ENCODE measurements at places on chromosomes 12 and 14. TPM values are rescaled to one million over a fixed set of nuclear protein-coding genes. Genes with fewer than 3 reads are reported as not detected.

DNA sequence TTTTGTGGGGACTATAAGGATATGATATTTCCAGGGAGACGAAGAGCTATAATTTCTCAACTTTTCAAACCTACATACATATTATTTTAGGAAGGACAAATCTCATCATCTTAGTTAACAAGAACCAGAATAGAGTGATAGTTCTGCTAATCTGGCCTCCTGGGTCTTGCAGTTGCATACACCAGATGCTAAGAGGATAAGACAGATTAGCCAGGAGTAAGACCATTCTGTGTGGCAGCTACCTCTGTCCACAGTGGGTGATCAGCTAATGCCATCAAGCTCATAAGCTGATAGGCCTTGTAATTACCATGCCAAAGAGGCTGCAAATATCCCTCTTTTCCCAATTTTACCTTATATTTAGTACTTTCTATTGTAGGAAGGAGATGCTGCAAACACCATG, 776.8 kb downstream of the NRXN3 start:
- no peak for DNase-seq

DNA sequence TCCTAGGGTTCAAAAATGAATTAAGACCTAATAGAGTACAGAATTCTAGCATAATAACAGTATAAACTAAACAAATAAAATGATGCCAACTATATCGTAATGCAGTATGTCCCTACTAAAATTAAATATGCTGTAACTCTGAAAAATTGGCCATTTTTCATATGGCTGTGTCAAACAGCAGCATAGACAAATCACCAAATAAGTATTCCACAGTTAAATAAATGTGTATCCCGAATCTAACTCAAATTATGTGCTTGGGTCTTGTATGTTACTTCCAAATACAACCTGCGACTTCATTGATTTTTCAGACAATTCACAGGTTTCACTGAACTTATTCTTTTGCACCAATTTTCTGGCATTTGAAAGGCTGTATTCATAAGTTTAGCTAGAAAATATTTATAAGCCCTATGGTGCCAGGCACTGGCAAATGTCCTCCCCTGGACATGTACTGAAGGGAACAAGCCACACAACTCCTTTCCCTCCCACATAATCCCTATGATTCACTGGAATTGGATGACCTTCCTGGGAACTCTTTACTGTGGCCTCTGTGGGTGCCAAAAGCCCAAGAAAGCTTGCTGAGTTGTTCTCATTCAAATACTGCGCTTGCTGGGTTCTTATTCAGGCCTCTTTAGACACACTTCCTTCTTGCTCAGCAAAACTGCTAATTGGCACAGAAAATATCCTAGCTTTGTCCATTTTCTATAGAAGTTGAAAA, 108.8 kb downstream of the KITLG start:
- peak; percentile 7 for DNase-seq

GRCh38 chr14:60381909-60382308, 104.0 kb downstream of the C14orf39 start:
- no peak for DNase-seq

- DNase-seq: no peak
Measured at GRCh38 chr12:68959891-68960464, 27.0 kb upstream of the CPM start.

DNA sequence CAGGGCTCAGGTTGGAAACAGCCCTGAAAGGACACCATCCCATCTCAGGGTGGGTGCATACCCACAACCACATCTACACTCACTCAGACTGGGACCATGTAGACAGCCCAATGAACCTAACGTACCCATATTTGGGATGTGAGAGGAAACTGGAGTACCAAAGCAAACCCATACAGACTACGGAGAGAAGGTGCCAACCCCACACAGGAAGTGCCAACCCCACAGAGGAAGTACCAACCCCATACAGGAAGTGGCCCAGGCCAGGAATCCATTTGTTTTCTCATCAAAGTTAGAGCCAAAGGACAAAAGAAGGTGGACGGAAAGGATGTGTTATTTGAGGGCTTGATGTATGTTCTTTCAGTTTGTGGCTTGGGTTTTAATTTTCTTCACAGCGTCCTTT, 19.5 kb upstream of the SPIC start:
- DNase-seq: no peak

Gene HOXC9
- not detected for total RNA-seq

- DNase-seq: no peak
Measured at GRCh38 chr14:93319958-93320357, 12.9 kb downstream of the BTBD7 start.

DNA sequence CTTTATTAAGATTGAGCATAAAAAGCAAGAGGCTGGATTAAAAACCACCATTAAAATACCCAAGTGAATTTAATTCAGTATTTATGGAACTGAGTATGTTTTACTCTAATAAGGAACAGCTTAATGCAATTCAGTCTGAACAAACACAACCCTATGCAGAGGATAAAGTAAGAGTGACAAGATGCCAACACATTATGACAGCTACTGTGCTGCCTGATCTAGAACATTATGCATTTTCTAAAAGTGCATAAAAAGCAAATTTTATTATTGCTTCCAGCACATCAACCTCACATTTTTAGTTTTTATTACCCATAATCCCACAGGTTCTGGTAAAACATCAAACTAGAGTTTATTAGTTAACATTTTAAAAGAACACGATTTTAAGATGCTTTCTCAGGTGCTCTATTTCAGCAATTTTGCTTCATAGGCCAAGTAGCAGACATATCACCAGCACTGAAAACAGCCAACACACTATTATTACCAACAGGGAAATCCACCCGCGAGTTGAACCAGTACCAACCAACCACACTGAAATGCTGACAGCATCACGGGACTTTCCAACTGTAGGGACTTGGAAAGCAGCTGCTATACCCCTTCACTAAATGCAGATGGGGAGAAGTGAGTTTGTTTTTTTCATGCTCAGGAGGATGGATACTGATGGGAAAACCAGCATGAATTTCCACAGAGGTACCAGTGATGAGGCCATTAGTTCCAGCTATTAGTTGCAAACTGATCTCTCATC, 372.1 kb downstream of the KCNH5 start:
- no peak for DNase-seq

- DNase-seq: no peak
Measured at GRCh38 chr14:33070475-33070874, 131.8 kb downstream of the NPAS3 start.

Gene KRT80
- total RNA-seq: 0.06 TPM

Gene GTF2A1
- 29.5 TPM for total RNA-seq

DNA sequence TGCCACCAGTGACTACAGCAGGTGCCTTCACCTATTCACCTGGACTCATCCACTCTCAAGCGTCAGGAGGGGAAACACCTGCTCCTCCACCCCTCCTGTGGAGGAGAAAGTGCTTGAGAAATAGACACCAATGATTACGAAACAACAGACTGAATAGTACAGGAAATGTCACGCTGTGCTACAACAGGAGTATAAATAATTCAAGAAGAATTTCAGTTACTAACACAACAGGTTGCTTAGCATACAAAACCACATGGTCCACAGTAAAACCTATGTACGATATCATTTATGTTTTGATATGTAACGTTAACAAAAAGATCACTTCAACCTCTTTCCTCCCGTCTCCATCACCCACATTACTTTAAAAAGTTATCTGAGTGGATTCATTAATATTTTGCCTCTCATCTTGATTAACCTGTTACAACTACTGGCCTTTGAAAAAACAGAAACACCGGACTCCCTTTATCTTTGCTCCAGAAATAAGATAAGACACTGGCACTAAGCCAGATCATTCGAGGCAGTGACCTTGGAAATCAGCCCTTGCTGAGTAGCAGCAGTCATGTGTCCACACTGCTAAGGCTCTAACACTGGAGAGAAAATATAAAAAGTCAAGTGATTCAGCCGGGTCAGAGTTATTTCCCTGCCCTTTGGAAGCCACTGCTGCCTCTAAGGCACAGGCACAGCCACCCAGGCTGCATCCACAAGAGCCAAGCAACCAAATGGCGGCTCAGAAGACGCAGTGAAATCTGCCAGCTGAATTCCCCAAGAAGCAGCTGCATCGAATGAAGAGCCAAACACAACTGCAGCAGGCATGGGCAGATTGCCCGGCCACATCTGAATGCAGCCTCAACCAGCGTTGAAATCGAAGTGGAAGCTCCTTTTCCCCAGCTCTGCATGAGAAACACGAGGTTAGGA, 40.9 kb downstream of the NT5DC3 start:
- peak; percentile 53 for DNase-seq

- DNase-seq: no peak
Measured at GRCh38 chr14:68458840-68459469, 333.9 kb downstream of the ZFP36L1 start.

GRCh38 chr14:34043627-34044372, 92.9 kb upstream of the EGLN3 start:
- DNase-seq: no peak

Gene TAS2R20
- 1.6 TPM for total RNA-seq

- no peak for DNase-seq
Measured at GRCh38 chr14:22994762-22995275, 12.5 kb upstream of the AJUBA start.

GRCh38 chr14:72336311-72336980, 404.2 kb downstream of the RGS6 start:
- no peak for DNase-seq

Gene VEZT
- 58.4 TPM for total RNA-seq

Gene RNFT2
- 3.7 TPM for total RNA-seq

- DNase-seq: no peak
Measured at GRCh38 chr14:99212646-99213045, 59.4 kb downstream of the BCL11B start.

DNA sequence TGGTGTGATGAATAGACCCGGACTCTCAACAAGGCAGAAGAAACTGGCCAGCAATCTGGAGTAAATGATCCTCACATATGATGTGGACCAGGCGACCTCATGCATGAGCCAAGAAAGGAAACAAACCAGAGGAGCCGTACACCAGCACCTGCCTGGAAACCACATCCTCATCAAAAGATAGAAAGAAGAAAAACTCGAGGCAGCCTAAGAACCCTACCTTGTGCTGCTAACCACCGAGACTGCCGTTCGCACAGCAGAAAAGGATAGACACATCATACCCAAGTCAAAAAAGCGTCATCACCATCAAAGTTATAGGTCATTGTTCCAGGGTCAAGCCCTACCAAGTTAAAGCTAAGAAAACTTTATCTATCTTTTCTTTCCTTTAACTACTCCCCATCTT, 66.7 kb downstream of the RESF1 start:
- DNase-seq: no peak

Gene DCN
- 91.0 TPM for total RNA-seq

DNA sequence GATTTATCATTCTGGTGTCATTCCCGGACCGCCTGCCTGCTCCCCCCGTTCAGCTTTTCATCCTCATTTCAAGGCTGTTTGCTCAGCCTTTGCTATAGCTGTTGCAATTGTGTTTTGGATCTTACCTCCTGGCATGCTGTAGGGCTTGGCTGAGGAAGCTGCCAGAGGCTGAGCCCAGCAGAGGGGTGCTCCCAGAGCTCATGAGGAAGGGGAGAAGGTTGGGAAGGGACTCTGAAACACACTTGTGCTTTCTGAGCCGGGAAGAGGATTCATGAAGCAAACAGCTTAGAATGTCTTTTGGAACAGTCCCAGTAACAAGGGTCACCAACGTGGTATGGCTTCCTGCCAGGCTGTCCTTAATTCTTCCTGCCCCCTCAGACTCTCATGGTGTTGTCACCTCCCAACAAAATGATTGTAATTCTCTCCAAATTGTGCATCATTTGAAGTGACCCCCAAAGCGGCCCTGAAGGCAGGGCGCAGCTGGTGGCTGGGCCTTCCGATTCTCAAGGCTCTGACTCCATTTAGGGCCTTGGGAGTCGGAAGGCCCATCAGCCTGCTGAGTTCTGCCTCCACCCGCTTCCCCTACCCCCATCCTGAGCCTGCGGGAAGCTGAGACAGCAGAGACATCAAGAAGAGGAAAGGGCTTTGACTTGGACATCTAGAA, 111.9 kb upstream of the ARHGAP5 start:
- no peak for DNase-seq

GRCh38 chr14:78425330-78425729, 255.2 kb downstream of the NRXN3 start:
- DNase-seq: no peak

GRCh38 chr14:92323011-92323915, at the start of gene SLC24A4:
SLC24A4 (plus strand) TSS chr14:92323165; CDS start chr14:92323831, 666 bp downstream.
- DNase-seq: no peak

Gene OASL
- total RNA-seq: 10.2 TPM

- no peak for DNase-seq
Measured at GRCh38 chr14:21840765-21841164, 167.1 kb upstream of the OR4E1 start.

DNA sequence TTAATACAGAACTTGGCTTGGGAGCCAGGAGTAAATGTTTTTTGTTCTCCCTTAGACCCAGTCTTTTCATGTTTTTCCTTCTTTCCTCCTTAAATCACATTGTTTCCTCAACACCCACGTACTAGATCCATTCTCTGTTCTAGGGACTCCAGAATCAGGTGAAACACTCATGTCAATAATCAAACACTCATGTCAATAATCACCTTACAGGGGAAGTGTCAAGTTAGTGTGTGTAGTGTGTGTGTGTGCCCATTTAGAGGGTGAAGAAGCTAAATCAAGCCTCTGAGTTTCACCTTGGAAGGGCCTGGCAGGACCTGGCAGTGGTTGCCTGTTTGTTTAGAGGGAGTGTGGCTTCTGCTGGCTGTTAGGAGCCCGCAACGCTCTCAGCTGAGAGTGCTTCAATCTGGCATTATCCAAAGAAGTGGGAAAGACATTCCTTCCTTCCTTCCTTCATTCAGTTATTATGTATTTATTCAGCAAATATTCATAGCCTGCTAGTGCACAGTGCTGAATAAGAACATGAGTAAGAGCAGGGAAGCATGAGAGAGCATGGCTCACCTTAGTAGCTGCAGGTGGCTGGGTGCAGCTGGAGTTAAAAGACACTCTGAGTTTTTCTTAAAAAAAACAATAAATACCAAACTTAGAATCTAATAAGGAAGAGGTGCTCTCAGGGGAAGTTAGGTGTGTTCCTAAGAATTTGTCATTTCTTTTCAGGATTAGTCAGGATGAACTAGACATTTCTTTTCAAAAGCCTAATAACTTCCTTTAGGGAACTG, 17.6 kb upstream of the EID3 start:
- peak; percentile 64 for DNase-seq

Gene SLC6A12
- total RNA-seq: 1.3 TPM

DNA sequence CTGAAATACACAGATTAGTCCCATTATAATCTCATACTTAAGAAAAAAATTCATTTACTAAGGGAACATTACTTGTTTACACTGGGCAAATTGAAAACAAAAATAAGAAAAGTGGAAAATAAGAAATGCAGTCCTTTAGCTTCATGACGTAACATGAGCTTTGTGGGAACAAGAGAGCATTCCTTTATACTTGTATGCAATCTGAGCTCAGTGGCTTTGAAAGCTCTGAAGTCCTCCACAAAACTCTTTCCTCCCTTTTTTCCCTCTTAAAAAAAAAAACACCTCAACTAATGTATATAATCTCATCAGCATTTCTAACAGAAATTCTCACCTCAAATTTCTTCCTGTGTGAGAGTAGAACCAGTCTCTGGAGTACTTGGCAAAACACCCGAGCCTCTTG, 76.9 kb upstream of the OTX2 start:
- DNase-seq: no peak

Gene CALCOCO1
- 119 TPM for total RNA-seq

- DNase-seq: no peak
Measured at GRCh38 chr14:79568594-79568993, 642.7 kb downstream of the DIO2 start.

All from mucosa of descending colon (tissue), 3 donors.